ENCODE measurements at places on chromosomes 13 and 19.

DNA sequence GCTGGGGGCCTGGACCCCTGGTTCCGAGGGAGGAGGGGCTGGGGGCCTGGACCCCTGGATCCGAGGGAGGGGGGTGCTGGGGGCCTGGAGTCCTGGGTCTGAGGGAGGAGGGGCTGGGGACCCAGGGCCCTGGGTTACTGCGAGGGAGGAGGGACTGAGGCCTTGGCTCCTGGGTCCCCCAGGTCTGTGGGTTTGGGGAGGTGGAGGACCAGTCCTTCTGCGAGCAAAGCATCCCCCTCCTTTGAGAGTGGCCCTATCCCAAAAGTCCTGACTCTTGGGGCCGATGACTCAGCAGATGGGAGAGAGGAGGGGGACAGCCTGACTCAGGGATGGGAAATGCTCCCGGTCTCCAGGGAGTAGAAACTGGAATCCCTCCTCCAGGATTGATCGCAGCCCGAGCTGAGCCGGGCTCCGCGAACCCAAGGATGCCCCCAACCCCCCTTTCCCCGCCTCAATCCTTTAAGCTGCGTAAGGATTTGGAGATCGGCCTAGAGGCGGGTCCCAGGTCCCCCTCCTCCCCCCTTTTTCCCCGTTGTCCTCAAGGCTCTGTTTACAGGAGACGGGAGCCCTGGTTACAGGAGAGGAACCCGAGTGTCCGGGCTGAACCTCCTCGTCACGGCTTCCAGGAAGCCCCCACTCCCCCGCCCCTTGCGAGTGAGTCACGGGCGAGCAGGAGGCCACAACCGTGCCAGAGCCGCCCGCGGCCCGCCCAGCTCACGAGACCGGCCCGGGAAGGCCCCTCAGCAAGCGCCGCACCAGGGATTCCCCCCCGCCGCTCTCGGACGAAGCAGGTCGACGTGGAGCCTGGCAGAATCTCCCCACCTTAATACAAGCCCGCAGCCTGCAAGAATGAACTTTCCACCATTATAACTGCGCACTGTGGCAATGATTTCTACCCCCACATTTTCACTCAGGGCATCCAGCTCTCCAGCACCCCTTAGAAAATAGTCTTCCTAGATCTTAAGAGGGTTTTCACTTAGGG is 3.0 kb upstream of the ZFP36 start:
- DNase-seq: peak; percentile 79

DNA sequence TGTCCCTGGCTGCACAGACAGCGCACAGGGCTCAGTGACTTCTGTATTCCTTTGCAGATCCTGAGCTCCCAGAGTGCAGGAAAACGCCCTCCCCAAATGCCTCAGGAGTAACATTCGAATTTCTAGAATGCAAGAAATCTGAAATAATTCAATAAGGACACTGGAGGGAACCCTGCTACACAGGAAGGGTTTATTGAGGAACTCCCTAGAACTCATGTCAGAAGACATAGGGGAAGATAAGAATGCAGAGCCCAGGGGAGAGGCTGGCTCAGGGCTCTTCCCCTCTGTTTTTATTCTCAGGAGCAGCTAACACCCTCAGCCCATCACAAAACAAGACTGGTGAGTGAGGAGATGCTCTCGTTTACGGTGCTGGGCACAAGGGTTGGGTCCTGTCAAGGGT is 6.8 kb downstream of the LILRA1 start:
- DNase-seq: no peak

DNA sequence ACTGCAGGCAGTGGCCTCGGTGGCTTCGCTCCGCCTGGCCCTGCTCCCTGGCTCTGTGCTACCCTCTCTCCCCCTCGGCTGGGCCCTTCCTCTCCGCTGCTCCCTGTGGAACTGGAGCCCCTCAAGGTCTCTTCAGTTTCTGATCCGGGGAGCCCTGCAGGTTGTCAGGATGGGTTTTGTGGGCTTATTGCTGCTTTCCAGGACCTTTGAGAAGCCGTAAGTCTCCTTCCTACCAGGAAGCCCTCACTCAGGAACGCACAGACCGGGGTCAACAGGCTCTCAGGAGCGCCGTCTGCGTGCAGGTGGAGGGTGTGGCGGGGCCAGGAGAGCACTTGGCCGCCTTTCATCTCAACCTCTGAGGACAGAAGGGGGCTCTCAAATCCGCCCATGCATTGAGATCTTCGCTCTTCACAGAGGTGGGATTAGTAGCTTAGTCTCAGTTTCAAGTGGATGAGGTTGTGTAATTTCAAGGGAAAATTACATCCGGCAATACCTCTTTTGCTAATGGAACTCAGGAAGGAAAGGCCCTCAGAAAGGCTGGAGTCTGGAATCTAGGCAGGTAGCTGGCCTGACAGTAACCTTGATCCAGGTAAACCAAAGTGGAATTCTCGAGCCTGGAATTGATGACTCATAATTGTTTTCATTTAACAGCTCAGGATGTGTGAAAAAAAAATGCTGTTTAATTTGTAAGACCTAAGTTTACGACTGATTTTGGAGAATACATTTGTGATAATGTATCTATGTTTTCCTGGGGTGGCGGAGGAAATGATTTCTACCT is 102.0 kb downstream of the ATP11A start:
- DNase-seq: no peak

DNA sequence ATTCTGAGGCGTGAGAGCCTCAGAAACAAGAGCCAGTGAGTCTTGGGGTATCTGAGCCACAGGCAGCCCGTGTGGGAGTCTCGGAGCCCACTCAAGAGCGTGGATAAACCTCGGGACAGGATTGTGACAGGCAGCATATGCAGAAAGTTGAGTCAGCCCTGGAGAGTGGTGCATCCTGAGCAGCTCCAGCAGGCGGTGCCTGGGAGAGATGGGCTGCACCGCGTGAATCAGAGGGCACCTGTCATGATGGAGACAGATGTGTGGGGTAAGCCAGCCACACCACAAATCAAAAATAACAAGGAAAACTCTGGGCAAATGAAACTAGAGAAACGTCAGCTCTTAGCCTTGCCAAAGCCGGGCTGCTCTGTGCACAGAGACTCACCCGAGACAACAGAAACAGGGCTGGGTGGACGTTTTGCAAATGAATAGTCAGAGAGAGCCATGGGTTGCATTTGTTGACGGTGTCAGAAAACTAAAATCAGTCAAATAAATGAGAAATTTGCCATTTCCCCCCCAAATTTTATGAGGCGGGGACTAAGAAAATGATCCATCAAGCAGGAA is 30.0 kb upstream of the POP4 start:
- DNase-seq: no peak

DNA sequence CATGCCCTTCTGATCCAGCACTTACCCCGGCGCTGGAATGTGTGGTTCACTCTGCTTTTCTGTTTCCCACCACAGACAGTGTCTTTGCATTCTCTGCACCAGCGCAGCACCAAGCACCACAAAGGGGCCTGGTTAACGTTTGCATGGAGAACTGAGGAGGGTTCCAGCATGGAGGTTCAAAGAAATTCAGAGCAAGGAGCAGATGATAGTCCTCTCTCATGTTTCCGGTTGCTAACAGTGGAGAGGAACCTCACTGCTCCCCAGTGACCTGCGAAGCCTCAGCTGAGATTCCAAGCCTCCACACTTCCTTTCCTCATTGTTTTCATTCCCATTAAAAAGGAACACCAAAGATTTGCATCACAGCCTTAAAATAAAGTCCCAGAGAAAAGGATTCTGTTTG is 99.7 kb downstream of the STARD13 start:
- no peak for DNase-seq

DNA sequence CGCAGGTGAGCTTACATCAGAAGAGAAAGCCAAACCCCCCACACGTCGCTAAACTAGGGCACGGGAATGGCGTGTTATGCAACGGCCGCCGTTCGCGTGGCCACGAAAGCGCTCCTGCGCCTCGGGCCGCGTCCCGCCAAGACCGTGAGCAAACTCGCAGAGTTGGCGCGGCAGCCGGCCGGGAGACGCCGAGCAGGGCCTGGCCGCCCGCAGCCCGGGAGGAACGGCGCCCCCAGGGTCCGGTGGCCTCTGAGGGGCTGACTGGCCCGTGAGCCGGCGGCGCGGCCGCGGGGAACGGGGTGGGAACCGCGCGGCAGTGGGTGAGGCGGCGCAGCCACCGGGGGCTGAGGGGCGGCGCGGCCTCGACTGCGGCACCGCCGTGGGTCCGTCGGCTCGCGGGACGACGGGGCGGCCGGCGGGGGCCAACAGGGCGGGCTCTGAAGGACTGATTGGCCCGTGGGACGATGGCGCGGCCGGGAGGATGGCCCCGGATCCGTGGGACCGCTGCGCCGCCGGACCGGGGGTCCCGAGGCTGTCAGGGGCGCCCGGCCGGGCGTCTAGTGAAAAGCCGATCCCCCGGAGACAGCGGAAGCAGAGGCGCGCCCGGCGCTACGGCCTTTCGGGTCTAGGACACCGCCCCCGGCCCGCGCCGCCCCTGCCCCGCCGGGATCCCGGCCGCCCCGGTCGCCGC is 903 bp downstream of the LATS2 start:
- no peak for DNase-seq

GRCh38 chr19:18531485-18531884 is 9.6 kb upstream of the ELL start:
- no peak for DNase-seq

GRCh38 chr13:86085890-86086289 is 286.7 kb upstream of the SLITRK6 start:
- no peak for DNase-seq

- no peak for DNase-seq
Measured at GRCh38 chr13:96191367-96191766, 101.5 kb downstream of the HS6ST3 start.

GRCh38 chr13:109869312-109870237 is 83.2 kb upstream of the IRS2 start:
- no peak for DNase-seq

- DNase-seq: no peak
Measured at GRCh38 chr19:49335071-49335783, at the start of gene CD37. TSS of gene CD37 (plus strand) at chr19:49335406. CDS start at chr19:49335541, 135 bp downstream.

- DNase-seq: no peak
Measured at GRCh38 chr19:47539747-47540311, 25.0 kb upstream of the NAPA start.

DNA sequence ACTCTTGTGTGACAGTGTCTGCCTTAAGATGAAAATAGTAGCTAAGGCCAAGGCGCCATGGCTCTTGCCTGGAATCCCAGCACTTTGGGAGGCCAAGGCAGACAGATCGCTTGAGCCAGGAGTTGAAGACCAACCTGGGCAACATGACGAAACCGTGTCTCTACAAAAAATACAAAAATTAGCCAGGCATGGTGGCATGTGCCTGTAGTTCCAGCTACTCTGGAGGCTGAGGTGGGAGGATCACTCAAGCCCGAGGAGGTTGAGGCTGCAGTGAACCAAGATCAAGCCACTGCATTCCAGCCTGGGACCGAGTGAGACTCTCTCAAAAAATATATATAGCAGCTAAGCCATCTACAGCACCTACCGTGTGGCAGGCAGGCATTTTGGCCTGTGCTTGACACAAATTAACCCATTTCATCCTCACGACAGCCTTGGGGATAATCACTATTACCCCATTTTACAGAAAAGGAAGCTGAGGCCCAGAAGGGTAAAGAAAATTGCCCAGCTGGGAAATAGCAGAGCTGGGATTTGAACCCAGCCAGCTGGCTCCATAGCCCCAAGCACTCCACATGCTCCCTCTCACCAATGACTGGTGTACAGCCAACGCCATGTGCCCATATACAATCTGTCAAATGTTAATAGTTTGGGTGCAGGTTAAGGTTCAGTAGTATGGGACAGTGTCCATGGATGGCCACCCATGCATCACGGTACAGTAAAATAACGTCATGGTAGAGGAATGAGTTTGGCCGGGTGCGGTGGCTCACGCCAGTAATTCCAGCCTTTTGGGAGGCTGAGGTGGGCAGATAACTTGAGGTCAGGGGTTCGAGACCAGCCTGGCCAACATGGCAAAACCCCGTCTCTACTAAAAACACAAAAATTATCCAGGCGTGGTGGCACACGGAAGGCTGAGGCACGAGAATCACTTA is 3.1 kb downstream of the SLC1A5 start:
- no peak for DNase-seq

GRCh38 chr13:39913928-39914327 is 258.5 kb downstream of the COG6 start:
- DNase-seq: peak; percentile 83

DNA sequence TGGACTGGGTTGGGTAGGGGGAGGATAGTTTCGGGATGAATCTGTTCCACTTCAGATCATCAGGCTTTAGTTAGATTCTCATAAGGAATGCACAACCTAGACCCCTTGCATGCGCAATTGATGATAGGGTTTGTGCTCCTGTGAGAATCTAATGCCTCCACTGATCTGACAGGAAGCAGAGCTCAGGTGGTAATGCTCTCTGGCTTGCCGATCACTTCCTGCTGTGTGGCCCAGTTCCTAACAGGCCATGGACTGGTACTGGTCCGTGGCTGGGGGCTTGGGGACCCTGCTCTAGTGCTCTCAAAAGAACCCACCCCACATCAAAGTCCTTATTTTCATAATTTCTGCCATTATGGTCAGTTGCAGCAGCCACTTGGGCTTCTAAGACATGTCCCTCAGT is 30.1 kb downstream of the DNAJC3 start:
- no peak for DNase-seq

GRCh38 chr19:45814851-45815480 is at the start of gene RSPH6A:
TSS of gene RSPH6A (minus strand) at chr19:45815308. CDS start at chr19:45815176, 132 bp downstream.
- DNase-seq: no peak

DNA sequence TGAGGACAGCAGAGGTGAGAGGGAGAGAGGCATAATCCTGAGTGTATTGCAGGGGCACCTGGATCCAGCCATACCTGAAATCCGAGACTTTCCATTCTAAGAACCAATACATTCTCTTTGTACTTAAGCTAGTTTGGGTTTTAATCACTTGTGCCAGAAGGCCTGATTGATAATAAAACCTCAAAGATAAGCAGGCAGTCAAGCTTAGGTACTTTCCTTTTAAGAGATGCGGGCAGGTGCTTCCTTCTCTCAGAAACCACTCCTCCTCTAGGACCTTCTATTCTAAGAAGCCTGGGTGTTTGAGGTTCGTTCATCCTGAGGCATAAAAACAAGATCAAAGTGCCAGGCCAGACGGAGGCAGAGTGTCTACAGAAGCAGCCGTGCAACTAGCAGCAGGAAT is 22.2 kb downstream of the FAM187B start:
- DNase-seq: no peak

DNA sequence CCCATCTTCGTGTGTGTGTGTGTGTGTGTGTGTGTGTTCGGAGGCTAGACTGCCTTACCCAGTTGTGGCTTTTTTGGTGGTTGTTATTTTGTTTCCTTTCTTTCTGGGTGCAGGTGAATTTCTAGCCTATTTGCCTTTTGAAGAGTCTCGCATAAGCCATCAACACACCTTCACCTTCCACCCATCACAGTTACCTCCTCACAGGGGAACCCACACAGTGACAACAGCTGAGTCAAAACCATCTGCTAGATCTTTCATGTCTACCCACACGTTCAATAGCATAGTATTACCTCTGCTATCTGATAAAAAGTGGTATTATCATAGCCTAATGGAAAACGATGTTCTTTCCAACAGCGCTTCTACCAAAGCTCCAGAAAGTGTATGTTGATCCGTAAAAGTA is 303.2 kb upstream of the TMTC4 start:
- DNase-seq: no peak

DNA sequence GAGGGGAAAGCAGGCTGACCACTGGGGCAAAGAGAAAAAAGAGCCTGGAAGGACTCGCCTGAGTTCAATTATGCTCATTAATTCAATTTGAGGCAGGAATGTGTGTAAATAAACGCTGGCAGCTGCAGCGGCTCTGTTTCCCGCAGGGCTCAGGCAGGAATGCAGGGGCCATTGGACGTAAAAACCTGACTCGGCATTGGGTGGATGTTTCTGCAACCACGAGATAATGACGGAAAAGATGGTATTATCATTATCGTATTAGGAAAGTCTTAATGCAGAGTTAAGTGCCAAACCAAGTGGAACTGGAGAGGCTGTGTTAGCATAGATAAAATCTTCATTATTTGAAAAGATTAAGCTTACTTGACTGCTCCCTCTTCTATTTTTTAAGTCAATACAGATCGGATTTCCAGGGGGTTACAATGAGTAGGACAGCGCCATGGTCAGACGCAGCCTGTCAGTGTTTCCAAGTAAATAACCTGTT is 169.8 kb downstream of the SHISA2 start:
- DNase-seq: no peak

Data from foreskin melanocyte (primary cell).